ENCODE measurements at places on chromosomes 7 and 10. TPM values are rescaled to one million over a fixed set of nuclear protein-coding genes. Genes with fewer than 3 reads are reported as not detected.
A peak's percentile ranks its signal among the peaks of the same experiment; 100 is the strongest.

STK32C gene
- 12.6 TPM for total RNA-seq

JAKMIP3 gene
- total RNA-seq = 0.05 TPM

UTF1 gene
- total RNA-seq = 0.38 TPM

COL28A1 gene
- total RNA-seq = not detected

CALML5 gene
- total RNA-seq = not detected

PDK4 gene
- total RNA-seq = 0.23 TPM

SLC26A3 gene
- not detected for total RNA-seq

SEMA3E gene
- total RNA-seq = 0.62 TPM

LDB1 gene
- 160 TPM for total RNA-seq

ADRA2A gene
- total RNA-seq = 1.5 TPM

SLC13A1 gene
- total RNA-seq = not detected

CACNB2 gene
- total RNA-seq = 1.5 TPM

DNA sequence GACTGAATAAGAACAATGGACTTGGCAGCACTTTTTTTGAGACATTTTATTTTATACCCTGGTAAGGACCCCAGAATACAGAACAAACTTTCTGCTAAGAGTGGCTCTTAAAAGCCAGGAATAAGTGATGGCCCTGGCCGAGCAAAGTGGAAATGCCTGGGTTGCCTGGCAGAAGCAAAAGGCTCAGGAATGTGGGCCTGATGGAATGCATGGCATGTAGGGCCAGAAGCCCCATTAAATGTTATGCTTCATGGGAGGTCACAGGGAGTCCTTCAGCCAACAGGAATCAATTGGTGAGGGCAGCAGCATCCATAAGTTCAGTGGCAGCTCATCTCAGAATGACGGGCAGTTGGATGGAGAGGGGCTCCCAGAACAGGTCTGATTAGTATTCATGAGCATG, 301.5 kb upstream of the CACNA2D1 start:
- DNase-seq = no peak

DNA sequence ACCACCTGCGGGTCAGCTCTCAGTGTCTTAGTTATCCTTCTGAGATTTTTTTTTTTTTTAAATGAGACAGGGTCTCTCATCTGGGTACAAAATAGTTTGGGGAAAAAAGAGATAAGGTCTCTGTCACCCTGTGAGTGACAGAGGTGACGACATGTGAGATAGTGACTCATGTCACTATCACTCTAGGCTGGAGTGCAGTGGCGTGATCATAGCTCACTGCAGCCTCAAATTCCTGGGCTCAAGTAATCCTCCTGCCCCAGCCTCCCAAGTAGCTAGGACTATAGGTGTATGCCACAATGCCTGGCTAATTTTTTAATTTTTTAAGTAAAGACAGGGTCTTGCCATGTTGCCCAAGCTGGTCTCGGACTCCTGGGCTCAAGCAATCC, 10.4 kb downstream of the BLVRA start:
- DNase-seq = no peak

- DNase-seq = no peak
Measured at GRCh38 chr10:30383356-30383755, 34.3 kb upstream of the MTPAP start.

GRCh38 chr7:40175725-40176510, 41.1 kb downstream of the SUGCT start:
- DNase-seq = no peak

GRCh38 chr10:17512341-17513001, 58.1 kb upstream of the ST8SIA6 start:
- no peak for DNase-seq

- DNase-seq = no peak
Measured at GRCh38 chr7:907158-907980, 31.0 kb downstream of the GET4 start.

GRCh38 chr7:44962483-44963251, 16.1 kb downstream of the MYO1G start:
- DNase-seq = peak; percentile 42

- no peak for DNase-seq
Measured at GRCh38 chr10:48343921-48344598, 37.6 kb downstream of the MAPK8 start.

DNA sequence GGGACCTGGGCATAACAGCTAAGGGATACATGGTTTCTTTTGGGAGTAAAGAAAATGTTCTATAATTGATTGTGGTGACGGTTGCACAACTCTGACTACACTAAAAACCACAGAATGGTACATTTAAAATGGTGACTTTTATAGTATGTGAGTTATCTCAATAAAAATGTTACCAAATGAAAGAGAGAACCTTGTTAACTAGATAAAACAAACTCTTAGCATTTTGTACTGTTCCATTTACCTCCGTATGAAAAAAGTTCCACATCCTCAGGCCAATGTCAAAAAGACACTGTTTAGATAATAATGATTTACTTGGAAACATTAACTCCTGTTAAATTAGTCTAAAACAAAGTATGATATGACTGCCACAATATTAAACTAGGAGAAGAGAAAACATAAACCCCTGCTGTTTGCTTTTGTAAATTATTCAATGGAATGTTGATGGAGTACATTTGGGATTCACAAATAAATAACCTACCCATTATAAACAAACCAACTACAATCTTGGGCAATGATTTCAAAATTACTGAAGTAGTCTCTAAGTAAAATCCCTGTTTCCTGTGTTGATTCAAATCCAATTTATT, 60.7 kb downstream of the SMURF1 start:
- DNase-seq = no peak

DNA sequence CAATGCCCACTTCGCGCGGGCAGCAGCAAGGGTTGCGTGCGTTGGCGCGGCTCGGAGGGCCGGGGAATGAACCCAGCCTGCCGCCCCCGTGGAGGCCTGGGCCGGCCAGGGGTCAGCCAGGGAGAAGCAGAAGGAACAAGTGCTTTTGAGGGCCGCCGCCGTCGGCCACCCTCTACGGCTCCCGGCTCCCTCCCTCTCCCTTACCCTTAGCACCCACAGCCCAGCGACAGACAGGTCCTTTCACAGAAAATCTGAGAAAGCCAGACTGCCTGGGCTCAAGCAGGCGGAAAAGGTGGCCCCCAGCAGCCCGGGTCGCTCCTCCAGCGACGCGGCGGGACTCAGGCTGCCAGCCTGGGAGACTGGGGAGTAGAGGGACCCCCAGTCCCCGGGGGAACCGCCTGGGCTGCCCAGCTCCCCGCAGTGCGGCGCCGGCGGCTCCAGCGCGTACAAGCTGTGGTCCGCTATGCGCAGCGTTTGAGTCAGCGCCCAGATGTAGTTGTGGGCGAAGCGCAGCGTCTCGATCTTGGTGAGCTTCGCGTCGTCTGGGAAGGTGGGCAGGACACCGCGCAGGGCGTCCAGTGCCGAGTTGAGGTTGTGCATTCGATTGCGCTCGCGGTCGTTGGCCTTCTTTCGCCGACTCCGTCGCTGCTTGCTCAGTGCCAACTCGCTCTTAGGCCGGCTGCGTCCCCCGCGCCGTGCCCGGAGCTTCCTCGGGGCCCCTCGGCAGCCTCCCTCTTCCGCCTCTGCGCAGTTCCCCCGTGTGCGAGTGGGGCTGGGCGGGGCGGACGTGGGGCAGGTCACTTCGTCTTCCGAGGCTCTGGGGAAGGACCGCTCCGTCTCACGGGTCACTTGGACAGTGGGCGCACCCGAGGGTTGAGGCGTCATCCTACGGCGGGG, 815 bp downstream of the NEUROG3 start:
- DNase-seq = no peak

- DNase-seq = no peak
Measured at GRCh38 chr10:11901454-11901832, 78.3 kb downstream of the PROSER2 start.

- no peak for DNase-seq
Measured at GRCh38 chr7:106243893-106244292, 40.9 kb downstream of the NAMPT start.

- DNase-seq = no peak
Measured at GRCh38 chr10:89555688-89556445, 20.5 kb upstream of the SLC16A12 start.

- no peak for DNase-seq
Measured at GRCh38 chr10:77456414-77456813, 181.2 kb downstream of the KCNMA1 start.

DNA sequence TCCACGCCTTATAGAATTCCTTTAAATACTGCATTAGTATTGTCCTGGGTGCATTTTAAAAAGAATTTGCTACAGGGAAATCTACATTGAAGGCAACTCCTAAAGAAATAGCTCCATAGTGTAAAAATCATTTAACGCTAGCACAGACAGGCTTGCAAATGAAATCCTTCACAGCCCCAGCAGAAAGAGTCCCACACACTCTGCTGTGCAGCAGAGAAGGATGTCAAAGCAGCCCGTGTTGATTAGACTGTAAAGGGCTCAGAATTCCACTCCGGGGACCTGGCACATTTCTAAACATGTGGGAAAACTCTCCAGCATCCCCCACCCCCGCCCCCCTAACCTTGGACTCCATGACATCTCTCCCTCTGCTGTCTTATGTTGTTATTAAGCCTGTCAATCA, 176.8 kb downstream of the CALN1 start:
- no peak for DNase-seq

DNA sequence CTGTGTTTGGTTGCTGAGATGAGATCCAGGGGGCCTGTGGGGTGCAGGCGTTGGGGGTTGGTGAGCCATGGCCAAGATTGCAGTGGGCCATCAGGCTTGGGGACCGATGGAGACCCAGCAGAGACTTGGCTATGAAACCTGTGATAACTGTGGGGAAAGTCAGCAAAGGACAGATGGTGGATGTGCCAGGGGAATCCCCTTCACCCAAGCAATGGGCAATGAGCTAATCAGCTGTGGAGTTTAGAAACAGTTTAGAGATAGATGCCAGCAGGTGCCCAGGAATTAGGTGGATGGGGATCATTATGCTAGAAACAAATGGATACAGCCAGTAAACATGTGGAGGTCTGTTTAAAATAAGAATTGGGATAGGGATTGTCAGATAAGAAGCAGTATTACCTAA, 151.4 kb upstream of the FERD3L start:
- no peak for DNase-seq

DNA sequence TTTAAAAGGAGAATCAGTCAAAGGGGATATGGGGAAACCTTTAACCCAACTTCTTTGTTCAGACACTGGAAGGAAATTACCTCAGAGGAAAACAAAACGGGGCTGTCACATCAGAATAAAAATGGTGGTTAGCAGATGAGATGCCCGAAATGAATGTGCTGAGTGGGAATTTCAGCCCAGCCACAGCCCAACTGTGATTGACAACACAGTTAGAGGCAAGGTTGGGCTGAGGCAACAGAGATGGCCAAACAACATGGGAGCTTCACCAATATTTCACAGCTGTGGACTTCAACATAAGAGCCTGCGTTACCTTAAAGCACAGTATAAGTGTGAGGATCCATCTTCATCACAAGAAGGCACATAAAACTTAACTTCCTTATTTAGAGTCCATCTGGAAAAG, 133.5 kb upstream of the PTPRZ1 start:
- DNase-seq = no peak

- no peak for DNase-seq
Measured at GRCh38 chr7:137195996-137196395, 147.5 kb downstream of the PTN start.

GRCh38 chr10:14192746-14193145, 138.0 kb downstream of the FRMD4A start:
- DNase-seq = no peak

- DNase-seq = no peak
Measured at GRCh38 chr7:4119848-4120247, 562.2 kb upstream of the FOXK1 start.

DNA sequence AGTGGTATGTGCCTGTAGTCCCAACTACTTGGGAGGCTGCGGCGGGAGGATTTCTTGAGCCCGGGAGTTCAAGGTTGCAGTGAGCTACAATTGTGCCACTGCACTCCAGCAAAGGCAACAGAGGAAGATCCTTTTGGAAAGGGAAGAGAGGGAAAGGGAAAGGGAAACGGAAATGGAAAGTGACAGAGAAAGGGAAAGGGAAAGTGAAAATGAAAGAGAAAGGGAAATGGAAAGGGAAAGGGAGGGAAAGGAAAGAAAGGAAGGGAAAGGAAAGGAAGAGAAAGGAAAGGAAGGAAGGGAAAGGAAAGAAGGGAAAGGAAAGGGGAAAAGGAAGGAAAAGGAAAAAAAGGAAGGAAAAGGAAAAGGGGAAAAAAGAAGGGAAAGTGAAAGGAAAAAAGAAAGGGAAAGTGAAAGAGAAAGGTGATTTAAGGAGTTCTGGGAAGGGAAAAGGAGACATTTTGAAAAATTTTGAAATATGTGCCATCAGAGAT, 2.3 kb upstream of the ZC3HAV1 start:
- DNase-seq = no peak
